ENCODE measurements at places on chromosomes 16 and 17.

DNA sequence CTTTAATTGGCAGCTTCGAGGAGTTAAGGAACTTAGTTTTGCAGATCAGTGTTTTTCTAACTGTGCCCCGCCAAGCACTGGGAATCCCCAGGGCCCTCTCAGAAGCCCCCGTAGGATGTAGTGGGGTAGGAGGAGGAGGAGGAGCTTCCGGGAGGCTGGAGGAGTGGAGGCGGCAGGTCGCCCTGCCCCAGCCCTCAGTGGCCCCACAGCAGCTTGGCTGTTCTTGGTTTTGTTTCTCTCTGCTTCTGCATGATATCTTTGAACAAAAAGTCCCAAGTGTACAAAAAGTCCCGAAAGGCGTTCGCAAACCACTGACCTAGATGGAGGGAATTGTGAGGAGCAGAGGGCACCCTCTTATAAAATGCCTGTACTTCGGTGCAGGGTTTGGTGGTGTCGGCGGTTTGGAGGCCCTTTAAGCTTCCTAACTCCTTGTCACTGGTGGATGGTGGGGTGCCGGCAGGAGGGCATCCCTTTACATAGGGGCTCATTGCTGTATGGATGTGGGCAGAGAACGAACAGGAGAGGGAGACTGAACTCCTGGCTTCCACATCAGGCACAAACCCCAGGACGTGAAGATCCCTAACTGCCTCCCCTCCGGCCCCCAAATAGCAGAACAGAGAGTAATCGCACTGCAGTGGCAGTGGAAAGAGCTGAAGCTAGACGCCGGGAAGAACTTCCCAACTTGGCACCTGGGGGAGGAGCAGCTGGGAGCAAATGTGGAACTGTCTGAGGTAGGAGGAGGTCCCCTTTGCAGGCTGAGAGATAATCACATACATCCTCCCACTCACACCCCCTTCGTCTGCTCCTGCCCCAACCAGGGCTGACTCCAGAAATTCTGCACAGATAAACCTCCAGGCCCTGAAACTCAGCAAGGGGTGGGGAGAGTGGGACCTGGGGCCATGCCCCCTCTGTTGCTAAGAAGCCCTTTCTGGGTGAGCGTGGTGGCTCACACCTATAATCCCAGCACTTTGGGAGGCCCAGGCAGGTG lies 20.1 kb downstream of the EPOP start:
- DNase-seq = no peak

DNA sequence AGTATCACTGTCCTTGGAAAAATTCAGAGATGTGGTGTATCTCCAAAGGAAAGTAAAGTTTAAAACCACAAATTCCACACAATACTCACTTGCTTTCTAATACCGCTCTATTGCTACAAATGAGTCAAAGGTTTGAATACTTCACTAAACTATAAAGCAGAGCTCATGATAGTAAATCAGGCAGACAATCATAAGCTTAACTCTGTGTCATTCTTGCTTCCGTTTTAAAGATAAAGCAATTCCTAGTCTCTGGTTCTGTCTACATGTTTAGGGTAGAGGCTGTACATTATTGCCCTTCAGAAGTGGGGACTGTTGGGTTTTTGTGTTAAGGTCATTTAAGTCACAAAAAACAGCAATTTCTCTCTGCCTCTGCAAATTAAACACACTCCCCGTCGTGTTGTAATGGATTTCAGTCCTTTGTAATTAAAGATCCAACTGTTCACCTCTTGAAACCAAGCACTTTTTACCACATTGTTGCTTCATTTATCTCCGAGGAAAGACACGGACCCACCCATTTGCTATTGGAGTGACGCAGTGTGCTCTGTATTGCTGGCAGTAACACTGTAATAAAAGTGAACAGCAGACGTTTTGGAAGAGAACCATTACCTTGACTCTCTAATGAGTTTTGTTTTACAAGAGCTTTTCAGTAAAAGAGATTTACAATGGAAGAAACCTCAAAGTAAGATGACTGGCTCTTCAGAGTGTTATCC lies 83.1 kb upstream of the CNTNAP4 start:
- DNase-seq = no peak

- no peak for DNase-seq
Observed at GRCh38 chr16:85519540-85520231, 93.4 kb upstream of the GSE1 start.

DNA sequence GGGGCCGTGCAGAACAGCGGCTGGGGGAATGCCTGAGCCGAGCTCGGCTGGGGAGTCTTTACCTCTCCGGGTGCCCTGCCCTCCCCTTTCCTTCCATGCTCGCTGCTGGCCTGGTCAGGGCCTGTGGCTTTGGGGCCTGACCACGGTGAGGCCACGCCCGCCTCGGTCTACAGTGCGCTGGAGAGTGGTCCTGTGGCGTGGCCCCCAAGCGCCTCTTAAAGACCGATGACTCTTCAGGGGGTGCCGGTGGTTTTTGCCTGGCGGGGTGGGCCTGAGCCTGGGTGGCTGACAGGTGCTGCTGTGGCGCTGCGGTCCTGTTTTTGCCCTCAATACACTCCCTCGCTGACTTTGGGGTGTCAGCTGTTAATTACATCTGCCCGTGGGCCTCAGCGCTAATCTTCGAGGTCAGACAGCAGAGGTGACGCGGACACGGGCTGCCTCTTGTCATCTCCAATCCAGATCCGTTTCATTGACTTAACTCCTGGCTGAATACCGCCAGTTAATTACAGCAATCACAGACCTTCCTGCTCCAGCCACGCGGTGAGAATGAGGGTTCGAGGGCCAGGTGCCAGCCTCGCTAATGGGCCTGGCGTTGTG lies 29.7 kb downstream of the GSE1 start:
- DNase-seq = no peak

GRCh38 chr17:70181866-70182265 lies 12.5 kb downstream of the KCNJ2 start:
- peak; percentile 34 for DNase-seq

DNA sequence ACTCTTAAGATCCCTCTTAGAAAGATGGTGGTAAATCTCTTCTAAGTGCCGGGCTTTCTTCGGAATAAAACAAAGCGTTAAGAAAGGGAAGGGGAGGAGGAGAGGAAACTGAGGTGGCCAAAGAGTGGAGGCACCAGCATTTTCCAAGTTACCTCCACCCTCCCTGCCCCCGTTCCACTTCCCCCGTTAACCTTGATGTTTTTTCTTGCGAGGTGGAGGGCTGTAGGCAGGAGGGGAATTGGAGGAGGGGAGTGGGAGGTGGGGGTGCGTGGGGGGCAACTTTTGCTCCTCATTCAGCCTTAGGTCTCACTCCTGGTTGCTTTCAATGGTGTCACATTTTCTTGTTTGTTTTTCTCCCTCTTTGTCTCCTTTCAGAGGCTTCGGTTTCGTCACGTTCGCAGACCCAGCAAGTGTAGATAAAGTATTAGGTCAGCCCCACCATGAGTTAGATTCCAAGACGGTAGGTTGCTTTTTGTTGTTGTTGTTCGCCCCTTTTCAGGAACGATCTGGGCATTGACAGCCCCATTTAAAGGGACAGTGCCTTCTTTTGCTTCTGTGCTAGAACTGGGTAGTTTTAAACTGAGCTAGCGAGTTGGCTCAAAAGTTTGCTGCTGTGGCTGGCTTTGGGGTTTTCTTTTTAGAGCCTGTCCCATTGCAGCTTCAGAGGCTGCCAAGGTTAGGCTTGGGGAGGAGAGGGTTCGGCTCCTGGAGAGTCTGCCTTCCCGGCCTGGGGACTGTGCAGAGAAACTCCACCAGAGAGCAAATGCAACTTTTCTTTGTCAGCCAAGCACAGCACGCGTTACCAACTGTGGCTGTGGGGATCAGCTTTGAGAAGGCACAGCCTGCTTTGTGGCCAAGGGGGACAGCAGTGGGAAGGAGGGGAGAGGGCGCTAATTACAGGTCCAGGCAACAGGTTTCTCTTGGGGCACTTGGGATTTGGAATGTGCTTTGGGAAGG lies 1.9 kb downstream of the MSI2 start:
- no peak for DNase-seq

GRCh38 chr16:2787406-2787805 lies at the start of gene PRSS33:
Gene PRSS33, minus strand, starts transcription at chr16:2787560. Its CDS starts 1,013 bp downstream, at chr16:2786547.
- no peak for DNase-seq

- DNase-seq = no peak
Observed at GRCh38 chr17:62670202-62670821, 42.8 kb downstream of the MRC2 start.

DNA sequence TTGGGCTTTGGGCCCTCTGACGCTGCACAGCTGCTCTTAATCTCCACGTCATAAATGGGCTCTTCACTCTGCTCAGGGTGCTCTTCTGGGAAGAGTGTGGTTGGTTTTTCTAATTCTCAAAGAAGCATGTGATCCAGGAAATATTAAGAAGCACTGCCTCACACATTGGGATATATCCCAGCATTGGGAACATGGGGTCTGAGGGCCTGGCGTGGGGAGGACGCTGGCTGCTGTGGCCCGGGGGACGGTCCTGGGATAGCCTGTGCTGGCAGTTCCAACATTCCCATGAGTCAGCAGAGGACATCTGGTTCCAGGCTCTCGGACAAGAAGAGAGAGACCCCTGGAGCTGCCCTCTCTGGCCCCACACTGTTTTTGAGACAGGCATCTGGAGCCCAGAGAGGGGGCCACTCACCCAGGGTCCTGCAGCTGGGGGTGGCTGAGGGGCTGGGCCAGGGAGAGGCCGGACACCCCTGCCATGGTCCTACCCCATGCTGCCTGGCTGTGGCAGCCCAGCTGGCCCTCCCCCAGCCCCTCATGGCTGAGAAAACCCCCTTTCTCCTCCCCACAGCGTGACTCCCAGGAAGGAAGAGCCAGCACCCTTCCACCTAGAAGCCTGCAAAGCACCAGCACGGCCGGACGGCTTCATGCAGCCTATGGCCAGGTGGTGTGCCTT lies 58.8 kb downstream of the NT5M start:
- no peak for DNase-seq

DNA sequence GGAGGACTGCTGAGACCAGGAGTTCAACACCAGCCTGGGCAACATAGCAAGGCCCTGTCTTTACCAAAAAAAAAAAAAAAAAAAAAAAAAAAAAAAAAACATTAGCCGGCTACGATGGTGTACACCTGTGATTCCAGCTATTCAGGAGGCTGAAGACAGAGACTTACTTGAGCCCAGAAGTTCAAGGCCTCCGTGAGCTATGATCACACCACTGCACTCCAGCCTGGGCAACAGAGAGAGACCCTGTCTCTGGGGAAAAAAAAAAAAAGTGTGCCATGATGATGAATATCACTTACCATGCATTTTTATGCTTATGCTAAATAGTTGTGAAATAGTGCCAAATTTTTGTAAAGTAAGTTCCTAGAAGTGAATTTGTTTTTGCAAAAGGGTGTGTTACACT lies 197.0 kb downstream of the LGALS9B start:
- no peak for DNase-seq

DNA sequence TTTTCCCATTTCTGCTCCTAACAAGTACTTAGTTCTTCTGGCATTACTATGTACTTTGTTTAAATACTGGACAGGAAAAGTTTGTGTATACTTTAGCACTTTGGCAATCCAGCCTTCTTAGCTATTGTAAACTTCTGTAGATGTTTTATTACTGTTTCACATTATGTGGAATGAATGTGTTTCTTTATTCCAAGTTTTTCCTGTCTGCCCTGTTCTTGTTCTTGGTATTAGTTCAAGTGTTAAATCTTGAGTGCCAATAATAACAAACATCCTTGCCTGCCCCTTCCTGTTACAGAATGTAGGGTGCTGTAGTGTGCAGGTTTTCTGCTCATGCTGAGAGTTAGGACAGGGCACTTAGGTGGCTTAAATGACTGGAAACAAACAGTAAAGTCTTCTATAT lies 7.3 kb upstream of the CAPNS2 start:
- peak; percentile 73 for DNase-seq

DNA sequence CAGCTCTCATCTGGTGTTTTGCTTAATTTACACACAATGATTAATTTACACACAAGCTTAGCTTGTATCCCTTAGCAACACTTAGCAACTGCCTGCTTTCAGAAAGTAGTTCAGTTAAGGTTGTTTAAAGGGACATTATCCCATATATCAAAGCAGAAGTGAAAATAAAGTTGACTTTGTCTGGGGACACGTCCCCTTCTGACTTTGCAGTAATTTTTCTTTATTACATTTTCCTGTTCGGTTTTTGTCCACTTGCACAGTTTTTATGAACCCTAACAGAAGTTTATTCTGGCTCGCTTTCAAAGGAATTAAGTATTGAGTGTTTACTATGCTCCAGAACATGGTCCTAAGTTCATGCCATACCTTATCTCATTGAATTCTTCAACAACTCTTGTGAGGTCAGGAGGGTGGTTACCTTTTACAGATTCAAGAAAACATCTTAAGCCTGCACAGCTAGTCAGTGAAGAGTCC lies 41.5 kb downstream of the ARHGAP44 start:
- no peak for DNase-seq

DNA sequence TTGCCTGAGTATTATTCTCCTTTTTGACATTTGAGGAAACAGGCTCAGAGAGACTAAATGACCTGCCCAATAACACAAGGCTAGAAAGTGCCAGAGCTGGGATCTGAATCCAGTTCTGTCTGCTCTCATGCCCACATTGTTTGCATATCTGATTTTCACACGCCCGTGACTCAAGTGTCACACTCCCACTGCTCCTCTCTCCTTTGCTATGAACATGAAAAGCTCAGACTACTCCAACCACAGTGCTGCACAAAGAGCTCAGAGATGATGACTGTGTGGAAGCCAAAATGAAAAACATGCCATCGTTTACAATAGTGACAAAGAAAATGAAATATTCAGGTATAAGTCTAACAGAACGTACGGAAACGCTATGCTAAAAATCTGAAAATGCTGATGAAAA lies 107.9 kb downstream of the SMG6 start:
- DNase-seq = no peak

GRCh38 chr17:6444571-6445335 lies 498 bp downstream of the PIMREG start:
- no peak for DNase-seq

Data from IMR-90 (cell line).